GM12891 (cell line): ENCODE measurements at places on chromosomes 13 and 19.

DNA sequence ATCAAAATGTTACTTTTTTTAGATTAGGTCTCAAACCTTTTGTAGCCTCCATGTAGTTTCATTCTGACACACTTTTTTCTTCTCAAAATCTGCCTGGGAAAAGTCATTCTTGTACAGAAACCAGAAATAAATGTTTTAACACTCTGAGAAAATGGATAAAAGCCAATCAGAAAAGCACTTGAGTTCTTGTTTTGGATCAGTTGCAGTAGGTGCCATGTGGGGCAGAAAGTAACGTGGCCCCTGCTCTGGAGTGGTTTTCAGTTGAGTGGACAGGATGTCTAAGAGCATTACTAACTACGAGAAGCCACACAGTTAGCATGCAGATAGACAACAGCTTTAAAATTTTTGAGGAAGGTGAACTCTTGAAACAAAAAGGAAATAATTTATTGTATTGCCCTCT lies 19.1 kb downstream of the GPR183 start:
- DNase-seq: peak; percentile 23

GRCh38 chr19:57240311-57241090 lies at the start of gene ZNF805:
ZNF805 (plus strand) TSS chr19:57240632; CDS start chr19:57240892, 260 bp downstream.
- DNase-seq: peak; percentile 94

DNA sequence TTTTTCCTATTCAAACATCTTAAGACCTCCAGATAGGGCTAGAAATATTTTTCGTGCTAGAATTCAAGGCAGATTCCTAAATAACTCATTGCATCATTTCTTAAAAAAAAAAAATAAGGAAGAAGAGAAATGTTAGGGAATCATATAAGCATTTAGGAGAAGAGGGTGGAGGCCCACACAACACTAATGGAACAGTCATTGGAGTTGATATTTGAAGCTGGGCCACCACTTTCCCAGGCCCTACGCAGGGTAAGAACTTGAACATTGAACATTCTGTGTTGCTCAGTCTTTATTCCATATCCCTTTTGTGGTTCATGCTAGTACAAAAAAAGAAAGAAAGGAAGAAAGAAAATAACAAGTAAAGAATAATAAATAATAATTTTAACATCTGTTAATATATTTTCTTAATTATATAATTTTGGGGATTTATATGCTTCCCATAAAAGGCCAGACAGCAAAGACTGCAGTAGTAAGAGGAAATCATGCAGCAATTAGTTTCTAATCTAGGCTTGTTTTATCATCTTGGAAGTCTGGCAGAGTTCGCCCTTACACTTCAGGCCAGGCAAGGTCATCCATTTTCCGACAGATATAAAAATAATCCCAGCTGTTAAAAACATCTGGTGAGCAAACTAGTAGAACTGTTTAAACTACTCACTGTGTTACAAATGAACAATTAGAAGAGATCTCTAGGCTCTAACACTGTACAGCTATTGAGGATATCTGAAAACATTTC lies 127.7 kb downstream of the FRY start:
- no peak for DNase-seq

DNA sequence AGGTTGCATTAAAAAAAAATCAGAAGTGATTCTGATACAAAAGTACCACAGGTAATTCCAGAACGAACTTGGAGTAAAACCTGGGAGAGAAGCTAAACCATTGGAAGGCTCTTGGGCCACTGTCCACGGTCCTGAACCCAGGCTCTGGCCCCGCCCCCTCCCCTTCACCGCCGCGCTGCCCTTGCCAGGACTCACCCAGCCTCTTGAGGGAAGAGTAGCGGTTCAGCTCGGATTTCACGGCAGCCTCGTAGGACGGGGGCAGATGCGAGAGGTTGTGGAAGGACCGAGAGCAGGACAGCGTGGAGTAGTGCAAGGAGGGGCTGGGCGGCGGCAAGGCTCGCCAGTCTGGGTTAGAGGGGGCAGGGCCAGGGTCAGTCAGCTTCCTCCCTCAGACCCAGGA lies 5.7 kb downstream of the SHISA7 start:
- no peak for DNase-seq

DNA sequence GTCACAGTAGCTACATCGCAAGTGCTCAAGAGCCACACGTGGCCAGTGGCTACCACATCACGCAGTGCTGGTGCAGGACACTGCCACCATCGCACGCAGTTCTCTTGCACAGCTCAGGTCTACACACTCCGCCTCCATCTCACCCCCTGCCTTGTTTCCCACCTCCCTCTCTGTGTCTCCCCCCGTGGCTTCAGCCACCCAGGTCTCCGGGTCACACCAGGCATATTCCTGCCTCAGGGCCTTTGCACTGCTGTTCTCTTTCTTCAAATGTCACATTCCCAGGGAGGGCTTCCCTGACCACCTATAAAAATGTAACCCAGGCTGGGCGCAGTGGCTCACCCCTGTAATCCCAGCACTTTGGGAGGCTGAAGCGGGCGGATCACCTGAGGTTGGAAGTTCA lies 10.6 kb downstream of the CCDC8 start:
- no peak for DNase-seq

- DNase-seq: peak; percentile 57
These were observed 19.6 kb downstream of the TFDP1 start for GRCh38 chr13:113604186-113604585.

GRCh38 chr19:4334929-4335570 lies 3.6 kb downstream of the STAP2 start:
- no peak for DNase-seq

GRCh38 chr13:59744747-59745391 lies 418.9 kb downstream of the DIAPH3 start:
- DNase-seq: no peak

- no peak for DNase-seq
These were observed 99.6 kb downstream of the ING1 start for GRCh38 chr13:110812869-110813645.

- no peak for DNase-seq
These were observed 731 bp upstream of the AKAP8L start for GRCh38 chr19:15419413-15420025.

DNA sequence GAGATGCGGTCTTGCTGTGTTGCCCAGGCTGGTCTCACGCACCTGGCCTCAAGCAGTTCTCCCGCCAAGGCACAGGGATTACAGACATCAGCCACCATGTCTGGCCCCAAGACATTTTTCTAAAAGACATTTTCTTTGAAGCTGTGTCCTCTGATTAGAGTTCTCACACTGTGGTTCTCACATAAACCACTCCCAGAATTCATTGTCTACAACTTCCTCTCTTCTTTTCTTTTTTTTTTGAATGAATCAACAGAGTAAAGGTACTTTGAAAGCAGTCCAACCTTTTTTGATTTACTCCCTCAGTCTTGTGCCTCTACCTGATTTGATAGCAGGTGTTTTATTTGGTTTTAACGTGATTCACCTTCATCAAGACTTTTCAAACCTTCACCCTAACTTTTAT lies 14.3 kb upstream of the SHD start:
- no peak for DNase-seq

DNA sequence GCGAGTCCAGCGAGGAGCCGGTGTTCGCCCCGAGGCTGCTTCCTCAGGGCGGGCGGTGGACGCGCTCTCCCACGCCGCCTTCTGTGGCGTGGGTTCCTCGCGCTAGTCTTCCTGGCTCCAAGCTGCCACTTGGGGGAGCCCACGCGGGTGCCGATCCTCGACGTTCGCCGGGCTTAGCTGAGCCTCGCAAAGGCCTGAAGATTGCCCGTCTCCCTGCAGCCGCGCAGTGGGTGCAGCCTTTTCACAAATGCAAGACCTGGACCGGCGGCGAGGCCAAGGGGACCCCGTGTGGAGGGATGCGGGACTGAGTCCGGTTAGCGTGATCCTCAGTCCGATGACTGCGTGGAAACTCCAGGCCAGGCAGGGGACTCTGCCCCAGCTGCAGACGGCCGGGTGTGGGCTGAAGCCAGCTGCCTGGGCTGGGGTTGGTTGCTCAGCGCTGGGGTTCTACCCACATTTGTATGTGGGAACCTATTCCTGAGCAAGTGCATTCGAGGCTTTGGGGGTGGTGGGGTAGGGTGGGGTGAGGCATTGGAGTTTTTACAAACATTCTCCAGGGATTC lies 16.6 kb upstream of the LRP3 start:
- DNase-seq: no peak

DNA sequence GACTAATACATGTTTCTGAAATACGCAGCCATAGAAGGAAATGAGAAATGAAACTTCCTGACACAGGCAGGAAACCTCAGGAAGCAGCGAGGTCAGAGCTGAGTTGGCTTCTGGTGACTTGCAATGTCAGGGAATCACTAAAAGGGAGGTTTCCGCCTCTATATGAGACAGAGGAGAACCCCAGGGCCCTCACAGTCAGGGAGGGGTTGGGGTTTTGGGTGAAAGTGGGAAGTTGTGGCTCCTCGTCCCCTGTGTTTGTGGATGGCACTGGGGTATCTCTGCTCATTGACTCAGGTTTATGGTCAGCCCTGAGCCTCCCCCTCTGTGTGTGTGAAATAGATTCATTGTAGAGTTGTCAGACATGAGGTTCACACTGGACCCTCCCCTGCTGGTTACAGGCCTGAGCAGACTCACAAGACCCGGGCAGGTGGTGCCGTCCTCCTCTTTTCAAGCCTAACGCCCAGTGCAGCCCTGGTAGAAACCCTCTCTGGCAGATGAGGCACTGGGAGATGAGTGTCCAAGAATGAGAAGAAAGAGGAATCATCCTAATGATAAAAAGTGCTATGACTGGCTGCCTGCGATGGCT lies 5.5 kb upstream of the LILRA6 start:
- no peak for DNase-seq

- no peak for DNase-seq
These were observed 26.1 kb upstream of the N4BP2L1 start for GRCh38 chr13:32453981-32454380.

DNA sequence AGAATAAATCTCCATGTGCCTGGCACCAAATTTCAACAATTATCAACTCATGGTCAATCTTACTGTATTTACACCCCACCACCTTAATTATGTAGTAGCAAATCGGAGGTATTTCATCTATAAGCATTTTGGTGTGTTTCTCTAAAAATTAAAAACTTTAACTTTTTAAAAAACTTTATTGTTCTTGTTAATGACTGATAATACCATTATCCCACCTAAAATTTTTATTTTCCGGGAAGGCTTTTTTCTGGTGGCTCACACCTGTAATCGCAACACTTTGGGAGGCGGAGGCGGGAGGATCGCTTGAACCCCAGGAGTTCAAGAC lies 453 bp upstream of the PDCD2L start:
- no peak for DNase-seq

DNA sequence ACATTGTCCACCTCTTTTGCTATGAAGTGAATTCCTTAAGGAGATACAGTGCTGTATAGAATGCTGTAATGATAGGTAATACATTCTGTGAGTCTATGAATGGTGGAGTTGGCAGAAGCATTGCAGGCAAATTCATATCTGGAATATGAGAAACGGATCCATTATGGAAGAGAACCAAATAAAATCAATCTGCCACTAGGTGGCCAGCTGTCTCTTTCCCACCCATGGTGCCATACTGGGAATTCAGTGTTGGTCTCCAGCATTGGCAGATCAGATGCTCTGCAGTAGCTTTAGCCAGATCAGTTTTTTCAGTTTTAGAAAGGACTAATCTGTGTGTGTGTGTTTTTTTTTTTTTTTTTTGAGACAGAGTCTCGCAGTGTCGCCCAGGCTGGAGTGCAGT lies 27.6 kb downstream of the DNAJC3 start:
- DNase-seq: no peak

DNA sequence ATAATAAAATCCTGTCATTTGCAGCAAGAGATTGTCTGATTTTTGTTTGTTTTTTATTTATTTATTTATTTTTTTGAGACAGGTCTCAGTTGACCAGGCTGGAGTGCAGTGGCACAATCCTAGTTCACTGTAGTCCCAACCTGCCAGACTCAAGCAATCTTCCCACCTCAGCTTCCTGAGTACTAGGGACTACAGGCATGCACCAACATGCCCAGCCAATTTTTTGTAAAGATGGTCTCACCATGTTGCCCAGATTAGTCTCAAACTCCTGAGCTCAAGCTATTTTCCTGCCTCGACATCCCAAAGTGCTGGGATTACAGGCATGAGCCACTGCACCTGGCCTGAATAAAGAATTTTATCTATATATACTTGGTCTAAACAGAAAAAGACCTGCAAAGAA lies 17.6 kb downstream of the ZNF233 start:
- no peak for DNase-seq

DNA sequence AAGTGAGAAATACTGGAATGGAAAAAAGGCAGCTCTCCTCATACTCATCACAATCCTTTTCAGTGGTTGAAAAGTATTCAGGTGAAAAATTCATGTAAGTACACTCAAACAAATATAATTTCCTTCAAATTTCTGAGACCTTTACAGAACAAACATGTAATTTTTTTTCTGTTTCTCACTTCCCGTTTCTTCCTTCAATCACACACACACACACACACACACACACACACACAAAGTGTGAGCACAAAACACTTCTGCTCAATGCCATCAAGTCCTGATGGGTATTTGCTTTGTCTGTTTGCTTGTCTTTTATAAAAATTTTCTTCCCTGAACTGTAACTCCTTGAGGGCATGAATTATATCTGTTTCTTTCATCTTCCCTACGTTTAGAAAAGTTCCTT lies 110.6 kb downstream of the LIG4 start:
- DNase-seq: no peak

DNA sequence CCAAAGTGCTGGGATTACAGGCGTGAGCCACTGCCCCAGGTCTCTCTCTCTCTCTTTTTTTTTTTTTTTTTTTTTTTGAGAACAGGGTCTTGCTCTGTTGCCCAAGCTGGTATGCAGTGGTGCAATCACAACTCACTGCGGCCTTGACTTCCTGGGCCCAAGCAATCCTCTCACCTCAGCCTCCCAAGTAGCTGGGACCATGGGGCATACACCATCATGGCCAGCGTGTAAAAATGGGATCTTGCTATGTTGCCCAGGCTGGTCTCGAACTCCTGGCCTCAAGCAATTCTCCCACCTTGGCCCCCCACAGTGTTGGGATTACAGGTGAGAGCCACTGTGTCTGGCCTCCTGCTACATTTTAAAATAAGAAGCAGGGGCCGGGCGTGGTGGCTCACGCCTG lies 19.1 kb upstream of the FBN3 start:
- no peak for DNase-seq

- DNase-seq: no peak
These were observed 52.4 kb upstream of the SPATA13 start for GRCh38 chr13:24107955-24108614.

DNA sequence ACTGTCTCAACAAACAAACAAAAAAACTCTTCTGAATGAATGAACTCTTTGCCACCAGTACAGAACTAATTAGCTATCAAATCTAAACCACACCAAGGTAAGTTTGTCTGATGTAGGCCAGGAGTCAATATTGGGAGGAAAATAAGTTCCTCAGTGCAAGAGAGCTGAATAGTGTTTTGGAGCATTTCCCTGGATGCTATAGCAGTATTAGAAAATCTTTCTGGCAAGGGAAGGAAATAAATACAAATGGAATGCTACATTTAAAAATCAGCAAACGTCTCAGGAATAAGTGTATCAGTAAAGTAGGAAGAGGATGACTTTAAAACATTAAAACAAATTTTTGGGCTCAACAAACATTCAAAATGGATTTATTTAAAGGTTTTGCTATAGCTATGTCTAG lies 81.3 kb upstream of the TMTC4 start:
- DNase-seq: no peak

GRCh38 chr13:20363603-20364002 lies 131.5 kb upstream of the GJB6 start:
- no peak for DNase-seq

GRCh38 chr13:67119481-67119894 lies 110.6 kb downstream of the PCDH9 start:
- DNase-seq: no peak
